ENCODE measurements at places on chromosomes 13 and 19.

- no peak for DNase-seq
These were observed 36.3 kb downstream of the STOML3 start for GRCh38 chr13:38954291-38954690.

DNA sequence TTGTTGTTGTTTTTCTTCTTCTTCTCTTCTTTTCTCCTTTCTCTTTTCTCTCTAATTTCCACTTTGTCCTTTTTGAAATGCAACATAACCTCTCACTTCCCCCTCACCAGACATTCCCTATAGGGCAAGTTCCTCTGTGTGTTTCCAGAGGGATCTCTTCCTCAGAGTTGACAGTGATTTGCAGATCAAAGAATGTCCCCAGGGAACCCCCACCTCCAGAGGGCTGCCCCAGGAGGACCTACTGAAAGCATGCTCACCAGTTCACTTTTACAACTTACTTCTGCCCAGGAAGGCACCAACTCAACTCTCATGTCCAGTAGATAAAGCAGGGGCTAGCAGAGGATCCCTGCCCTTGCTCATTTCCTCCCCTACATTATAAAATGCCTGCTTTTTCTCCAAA, 1648.0 kb downstream of the PCDH9 start:
- DNase-seq = no peak

- no peak for DNase-seq
These were observed 1028.0 kb downstream of the UQCRFS1 start for GRCh38 chr19:28184997-28185396.

DNA sequence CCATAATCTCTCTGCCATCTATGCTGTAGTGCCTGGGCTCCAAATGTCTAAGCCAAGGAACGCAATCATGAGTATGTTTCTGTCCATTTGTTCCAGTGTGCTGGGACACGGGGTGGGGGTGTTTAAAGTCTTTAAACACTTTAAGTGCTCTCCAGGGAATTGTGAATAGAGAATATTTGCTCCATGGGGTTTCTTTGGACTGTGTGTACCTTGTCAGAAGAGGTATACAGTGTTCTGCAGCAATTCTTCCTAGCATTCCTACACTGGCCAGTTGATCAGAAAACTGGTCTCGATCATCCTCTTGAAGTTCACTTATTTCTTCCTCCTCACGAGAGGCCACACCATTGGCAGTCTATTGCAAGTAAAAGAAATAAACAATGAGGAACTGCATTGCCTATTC, 35.1 kb upstream of the EEF1AKMT1 start:
- no peak for DNase-seq

Measured in stimulated activated CD4-positive, alpha-beta T cell treated with anti-CD3 and anti-CD28 coated beads, Interleukin-4, amount 100 ng/mL, for 1 hour (primary cell).